ENCODE measurements at places on chromosomes 13 and 19.

- DNase-seq: peak; percentile 99
Measured at GRCh38 chr19:8423817-8424223, 10.7 kb downstream of the MARCHF2 start.

GRCh38 chr19:43667876-43668405, 2.0 kb downstream of the PLAUR start:
- no peak for DNase-seq

DNA sequence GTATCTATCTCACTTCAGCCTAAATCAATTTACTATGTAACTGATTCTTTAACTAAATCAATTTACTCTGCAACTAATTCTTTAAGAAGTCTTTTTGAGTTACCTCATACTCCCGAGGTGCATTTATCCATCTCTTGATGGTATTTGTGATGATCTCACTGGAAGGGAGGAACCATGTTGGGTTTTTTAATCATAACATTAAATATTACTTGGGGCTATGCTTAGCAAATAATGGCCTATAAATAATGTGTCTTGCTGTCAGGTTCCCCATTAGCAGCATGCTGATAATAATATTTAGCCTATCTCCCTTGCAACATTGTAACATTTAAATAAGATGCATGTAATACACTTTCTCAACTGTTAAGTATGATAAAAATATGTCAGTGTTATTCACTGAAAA, 411.3 kb downstream of the SLITRK1 start:
- no peak for DNase-seq

GRCh38 chr13:22141716-22142115, 470.8 kb downstream of the FGF9 start:
- DNase-seq: no peak

DNA sequence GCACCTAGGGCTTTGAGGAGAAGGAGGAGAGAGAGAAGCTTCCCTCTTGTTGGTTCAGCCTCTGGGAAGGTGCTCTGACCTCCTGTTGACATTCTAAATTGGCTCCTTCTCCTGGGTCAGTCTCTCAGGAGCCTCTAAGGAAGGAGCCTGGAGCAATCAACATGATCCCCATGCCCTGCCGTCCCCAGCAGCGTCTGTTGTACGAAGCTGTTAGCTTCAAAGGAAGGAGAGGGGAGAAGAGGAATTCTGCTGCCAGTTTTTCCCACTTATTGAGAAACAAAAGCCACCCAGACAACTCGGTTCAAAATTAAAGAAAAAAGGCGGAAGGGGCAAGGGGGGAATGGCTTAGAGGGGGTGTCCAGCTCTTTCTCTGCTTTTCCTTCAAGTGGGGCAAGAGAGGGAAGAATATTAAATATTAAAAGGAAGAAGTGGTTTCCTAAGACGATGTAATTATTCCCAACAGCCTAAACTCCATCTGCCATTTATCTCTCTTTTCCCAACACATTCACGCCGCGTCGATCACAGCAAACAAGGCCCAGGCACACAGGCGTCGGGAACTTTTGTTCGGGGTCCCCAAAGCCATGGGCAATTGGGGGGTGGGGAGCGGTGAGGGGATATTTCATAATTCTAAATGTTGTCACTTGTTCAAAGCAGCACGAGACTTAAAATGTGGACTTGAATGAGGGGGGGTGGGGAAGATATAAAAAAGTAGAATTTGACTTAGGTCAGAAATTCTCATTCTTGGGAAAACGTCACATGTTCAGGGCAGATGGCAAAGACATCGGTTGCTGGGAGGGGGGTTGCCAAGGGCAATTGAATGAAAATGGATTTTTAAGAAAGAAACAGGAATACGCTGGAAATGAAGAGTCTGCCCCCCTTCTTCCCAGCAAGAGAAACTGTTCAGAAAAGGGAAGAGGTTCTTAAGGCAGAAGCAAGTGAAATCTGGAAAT, 116.8 kb upstream of the CACNA1A start:
- DNase-seq: no peak

GRCh38 chr13:75071395-75071794, 410.6 kb downstream of the TBC1D4 start:
- DNase-seq: no peak

- no peak for DNase-seq
Measured at GRCh38 chr19:6760606-6761005, 6.6 kb downstream of the SH2D3A start.

DNA sequence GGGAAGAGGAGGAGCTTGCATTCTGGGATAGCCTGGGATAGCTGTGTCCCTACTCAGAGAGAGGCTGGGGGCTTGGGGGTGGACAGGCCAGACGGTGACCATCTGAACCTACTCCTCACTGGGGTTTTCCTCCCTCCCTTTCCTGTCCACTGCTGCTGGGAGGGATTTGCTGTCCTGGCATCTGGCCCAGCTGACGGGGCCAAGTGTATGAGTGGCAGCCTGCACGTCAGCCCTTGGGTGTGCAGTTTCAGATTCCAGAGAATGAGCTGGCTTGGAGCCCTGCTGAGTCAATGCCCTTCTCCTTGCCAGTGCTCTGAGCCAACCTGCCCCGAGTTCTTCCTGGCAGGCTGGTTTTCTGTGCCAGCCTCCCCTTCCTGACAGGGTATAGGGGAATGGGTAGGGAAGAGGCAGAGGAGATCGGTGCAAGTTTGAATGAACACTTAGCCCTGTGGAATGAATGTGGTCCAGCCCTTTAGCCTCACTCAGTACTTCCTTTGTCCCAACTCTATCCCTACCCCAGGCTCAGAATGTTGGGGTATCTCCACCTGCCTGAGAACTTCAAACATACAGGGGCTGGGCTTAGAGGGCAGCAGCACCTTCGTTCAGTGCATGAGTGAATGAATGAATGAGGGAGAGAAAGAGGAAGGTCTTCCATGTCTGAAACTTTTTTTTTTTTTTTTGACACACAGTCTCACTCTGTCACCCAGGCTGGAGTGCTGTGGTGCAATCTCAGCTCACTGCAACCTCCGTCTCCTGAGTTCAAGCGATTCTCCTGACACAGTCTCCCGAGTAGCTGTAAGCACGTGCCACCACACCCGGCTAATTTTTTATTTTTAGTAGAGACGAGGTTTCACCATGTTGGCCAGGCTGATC, 1.8 kb upstream of the ANGPTL4 start:
- DNase-seq: peak; percentile 96

All from umbilical cord (tissue), 2 donors.